Activated CD4-positive, alpha-beta T cell treated with anti-CD3 and anti-CD28 coated beads, Interleukin-2, amount 50 U/mL, for 48 hours (primary cell): ENCODE measurements at places on chromosomes 12 and 14.
A peak's percentile ranks its signal among the peaks of the same experiment; 100 is the strongest.

DNA sequence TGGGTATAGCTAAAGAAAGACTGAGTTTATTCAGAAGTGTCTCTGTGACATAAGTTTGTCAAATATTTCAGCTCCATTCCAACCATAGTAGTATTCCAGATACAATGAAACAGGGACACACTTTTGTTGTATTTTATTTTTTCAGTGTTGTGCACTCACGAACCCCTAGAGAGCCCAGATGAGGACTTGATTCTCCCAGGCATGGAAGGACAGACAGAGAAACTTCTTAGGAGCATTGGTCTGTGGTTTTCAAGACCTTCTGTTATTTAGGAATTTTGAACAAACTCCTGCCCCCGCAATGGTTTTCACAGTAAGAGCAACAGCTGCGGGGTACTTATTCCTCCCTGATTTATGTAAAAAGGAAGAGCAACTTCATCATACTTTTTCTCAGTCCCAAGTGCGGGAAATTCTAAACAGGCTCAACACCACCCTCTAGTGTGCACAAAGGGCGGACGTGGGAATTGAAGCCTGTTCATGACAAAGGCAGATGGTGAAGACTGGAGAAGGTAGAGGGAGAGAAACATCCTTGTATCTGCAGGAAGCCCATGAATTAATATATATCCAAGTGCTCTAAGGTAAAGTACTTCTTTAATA is 147.6 kb downstream of the PAH start:
- peak; percentile 29 for DNase-seq

DNA sequence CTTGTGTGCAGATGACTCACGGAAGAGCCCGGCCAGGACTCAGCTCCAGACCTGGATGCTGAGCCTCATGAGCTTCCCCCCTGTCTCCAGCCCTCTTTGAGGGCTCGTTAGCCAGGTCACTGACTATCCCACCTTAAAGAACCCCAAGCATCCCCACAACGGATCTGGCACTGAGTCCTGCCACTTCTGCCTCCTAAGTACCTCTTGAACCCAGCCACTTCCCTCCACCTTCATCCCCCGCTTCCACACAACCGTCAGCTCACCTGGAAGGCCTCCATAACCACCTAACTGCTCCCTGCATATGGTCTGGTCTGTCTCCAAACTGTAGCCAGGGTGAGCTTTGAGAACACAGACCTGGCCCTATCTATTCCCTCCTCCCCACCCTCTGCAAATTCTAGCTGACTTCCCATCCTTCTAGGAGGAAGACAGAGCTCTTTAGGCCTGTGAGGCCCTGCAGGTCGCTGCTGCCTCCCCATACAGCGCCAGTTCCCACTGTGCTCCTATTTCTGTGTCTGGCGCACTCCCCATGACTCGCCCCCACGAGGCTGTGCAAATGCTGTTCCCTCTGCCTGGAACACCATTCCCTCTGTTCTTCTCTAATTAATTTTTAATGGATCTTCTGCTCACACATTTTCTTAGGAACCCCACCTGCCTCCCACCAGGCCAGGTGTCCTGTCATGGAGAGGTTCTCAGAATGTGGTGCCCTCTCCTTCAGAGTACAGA is 2.9 kb upstream of the HSP90AA1 start:
- no peak for DNase-seq

DNA sequence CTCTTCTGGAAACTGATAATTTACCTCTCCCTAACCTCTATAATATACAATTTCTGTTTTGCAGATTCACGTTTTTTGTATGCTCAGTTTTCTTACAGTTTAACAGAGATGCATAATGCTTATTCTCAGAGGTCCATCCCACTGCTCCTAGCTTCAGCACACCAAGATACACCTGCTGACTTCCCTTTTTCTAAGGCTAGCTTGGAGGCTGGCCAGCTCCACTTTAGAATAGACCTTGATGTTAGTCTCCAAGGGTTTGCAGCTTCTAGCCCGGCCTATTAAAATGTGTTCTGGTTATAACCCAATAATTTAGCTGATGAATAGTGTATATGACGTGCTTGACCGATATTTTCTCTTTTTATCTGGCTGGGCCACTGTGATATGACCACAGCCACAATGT is 261.2 kb downstream of the EGLN3 start:
- DNase-seq: no peak

DNA sequence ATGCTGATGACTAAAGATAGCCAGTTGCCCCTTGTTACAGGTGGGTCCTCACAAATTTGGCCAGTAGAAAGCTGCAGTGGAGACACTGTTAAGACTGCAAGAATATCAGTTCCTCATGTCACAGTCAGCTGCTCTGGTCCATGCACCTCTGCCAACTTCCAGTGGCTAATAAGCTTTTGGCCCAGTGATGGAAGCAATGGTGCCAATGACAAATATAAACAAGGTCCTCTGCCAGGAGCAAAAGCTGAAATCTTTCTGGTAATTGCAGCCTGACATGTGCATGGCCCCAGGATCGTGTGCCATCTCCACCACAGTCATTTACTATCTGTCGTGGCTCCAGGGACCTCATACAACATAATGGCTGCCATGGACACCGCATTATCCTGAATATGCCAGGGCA is 85.4 kb upstream of the TMEM260 start:
- DNase-seq: no peak

- no peak for DNase-seq
Observed at GRCh38 chr12:73106296-73106695, 834.1 kb downstream of the TRHDE start.

DNA sequence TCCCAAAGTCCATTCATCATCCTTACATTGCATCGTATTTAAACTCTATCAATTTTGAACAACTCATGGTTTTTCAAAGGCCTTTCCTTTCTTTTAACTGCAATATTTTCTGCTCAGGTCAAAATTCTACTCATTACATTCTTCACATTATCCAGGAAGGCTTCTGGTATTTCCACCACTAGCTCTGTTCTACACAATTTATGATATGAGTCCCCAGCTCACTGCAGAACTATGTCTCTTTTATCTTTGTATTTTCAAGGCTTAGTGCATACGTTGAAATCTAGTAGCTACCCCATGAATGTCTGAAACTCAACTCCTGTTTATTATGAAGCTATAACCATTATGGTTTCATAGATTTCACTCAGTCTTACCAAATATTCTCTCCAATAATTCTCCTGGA is 282.9 kb downstream of the DUSP6 start:
- no peak for DNase-seq

GRCh38 chr12:30613119-30613830 is 82.4 kb downstream of the IPO8 start:
- no peak for DNase-seq

- no peak for DNase-seq
Observed at GRCh38 chr12:90909069-90909770, 45.8 kb downstream of the CCER1 start.

DNA sequence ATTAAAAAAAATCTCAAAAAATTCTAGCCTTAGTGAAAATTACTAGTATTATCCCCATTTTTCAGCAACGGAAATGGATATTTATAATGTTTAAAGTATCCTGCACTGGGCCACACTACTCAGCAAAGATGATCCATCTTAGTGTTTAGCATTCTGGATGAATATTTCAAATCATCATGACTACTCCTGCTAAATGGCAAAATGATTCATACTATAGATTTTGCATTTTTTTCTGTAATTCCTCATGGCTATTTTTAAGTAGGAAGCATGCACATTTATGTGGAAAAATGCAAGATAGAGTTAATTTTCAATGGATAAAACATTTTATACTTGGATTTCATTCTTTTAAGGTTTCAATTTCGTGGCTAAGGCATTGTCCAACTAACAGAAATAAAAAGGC is 59.6 kb downstream of the LRFN5 start:
- DNase-seq: no peak

DNA sequence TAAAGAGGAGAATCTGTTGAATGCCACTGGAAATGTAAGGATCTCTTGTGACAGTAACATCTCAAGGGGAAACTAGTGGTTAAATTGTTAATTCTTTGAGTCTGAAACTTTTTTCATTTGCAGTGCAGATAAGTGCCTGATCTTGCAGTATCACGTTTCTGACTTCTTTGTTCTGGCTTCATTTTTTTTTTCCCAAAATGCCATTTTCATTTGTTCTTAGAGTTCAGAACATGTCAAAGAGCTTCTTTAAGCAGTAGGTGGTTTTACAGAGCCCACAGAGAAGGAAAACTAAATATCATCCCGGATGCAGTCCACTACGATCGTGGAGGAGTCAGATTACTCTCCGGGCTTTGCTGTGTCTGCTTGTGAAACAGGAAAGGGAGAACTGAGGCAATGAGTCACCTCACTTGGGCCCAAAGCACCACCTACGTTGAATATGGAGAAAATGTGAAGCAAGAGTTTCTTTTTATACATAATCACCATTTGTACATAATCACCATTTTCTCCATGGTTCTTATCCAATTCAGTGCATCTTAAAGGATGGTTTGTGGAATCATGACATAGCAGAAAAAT is 43.9 kb downstream of the HMGA2 start:
- no peak for DNase-seq

GRCh38 chr14:68937471-68938270 is 41.4 kb downstream of the ACTN1 start:
- no peak for DNase-seq

GRCh38 chr12:95908573-95908972 is 33.8 kb downstream of the CCDC38 start:
- DNase-seq: no peak

- DNase-seq: no peak
Observed at GRCh38 chr14:89058697-89059096, 234.2 kb downstream of the TTC8 start.

GRCh38 chr12:4088451-4088850 is 185.1 kb upstream of the CCND2 start:
- no peak for DNase-seq

- no peak for DNase-seq
Observed at GRCh38 chr12:96302687-96303310, 97.4 kb downstream of the CDK17 start.

- peak; percentile 27 for DNase-seq
Observed at GRCh38 chr12:13101821-13102375, 1.6 kb downstream of the GSG1 start.

- DNase-seq: no peak
Observed at GRCh38 chr14:59920378-59920683, 387 bp downstream of the LRRC9 start.

GRCh38 chr14:34237081-34237480 is 225.0 kb downstream of the SPTSSA start:
- DNase-seq: no peak

DNA sequence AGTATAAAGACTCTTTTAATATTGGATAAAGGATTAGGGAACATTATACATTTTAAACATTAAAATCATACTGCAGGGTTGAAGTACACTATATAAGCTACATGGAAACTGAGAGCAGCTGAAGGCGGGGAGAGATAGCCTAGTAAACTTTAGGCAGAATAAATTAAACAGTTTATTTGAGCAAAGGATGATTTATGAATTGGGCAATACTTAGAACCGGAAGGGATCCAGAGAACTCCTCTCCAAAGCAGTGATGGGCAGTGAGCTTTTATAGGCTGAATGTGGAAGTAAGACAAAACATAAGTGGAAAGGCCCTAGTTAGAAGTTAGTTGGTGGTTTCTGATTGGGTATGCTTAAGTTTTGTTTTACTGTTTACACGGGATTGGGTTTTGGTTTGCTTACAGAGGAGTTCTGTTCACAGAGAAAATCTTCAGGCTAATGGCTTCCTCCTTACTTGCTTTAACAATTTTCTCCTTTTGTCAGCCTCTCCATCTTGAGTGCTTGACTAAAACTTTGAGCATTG is 18.9 kb downstream of the LEMD3 start:
- no peak for DNase-seq

DNA sequence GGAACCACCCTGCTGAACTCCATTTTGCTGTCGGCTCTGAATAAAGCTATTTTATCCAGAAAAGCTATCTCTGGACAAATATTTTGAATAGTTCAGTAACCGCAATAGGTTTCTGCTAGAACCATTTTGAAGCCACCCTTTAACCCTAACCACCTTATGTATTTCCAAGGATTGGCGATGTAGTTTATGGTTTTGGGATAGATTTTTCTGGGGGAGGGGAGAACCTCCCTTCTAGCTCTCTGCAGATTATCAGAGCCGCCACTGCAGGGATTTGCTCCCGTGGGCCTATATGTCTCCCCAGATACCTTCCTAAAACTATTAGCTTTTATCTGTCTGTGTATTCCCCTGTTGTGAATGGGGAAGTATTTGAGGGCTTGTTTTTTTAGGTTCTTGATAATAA is 1.8 kb upstream of the TUBA1B start:
- no peak for DNase-seq

DNA sequence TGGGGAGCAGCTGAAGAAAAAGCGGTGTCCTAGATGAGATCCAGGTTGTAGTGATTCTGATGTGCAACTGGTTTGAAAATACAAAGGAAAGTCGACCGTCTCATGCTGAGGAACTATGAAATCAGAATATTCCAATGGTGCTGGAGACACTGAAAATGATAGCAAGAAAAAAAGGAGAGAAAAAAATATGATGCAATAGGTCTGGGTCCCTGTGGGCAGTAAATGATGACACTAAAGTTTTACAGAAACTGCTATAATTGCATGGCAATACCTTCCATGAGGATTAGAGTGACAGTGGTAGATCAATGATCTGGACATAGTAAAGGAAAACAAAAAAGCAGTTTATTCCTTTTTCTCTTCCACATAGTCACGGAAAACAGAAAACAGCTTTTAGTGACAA is 2.3 kb downstream of the PYM1 start:
- DNase-seq: no peak

DNA sequence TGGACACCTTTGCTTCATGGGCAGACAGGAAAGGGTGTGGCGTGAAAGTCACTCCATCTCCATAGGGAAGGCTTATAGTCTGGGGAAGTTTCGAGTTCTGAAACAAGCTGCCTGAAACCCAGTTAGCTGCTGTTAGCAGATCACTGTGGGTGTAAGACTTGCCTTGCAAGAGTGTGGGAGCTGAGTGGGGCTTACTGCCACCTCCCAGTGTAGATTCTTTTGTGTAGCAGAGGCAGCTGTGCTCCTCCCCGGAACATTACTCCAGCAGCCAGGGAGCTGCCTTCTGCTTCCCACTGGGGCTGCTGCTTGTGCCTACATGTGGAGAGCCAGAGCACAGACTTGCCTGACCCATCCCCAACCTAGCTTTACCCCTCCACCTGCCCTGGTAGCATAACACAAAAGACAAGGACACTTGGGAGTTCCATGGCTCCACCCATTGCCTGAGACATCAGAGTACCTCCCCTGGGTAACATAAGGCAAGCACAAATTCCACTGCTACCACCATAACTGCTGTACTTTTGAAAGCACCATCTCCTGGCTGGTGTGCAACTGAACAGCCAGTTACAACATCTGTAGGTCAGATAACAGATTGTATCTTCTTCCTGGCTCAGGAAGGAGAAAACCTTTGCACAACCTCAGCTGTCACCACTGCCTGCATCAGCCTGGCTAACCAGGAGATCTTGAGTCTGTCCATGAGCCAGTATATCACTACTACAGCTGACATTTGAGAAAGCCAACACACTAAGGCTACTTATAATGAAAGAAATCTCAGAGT is 69.5 kb downstream of the ADAMTS20 start:
- DNase-seq: no peak

GRCh38 chr12:82510386-82510785 is 152.1 kb downstream of the METTL25 start:
- DNase-seq: no peak

GRCh38 chr14:87676814-87677437 is 316.1 kb downstream of the GALC start:
- DNase-seq: no peak

GRCh38 chr12:15794196-15794595 is 5.0 kb upstream of the EPS8 start:
- DNase-seq: no peak
